ENCODE measurements at places on chromosomes 2 and 18.
A peak's percentile ranks its signal among the peaks of the same experiment; 100 is the strongest.

GRCh38 chr2:241678784-241679540 is 7.7 kb downstream of the DTYMK start:
- no peak for DNase-seq

- no peak for DNase-seq
Observed at GRCh38 chr2:165618806-165619205, 149.3 kb downstream of the CSRNP3 start.

DNA sequence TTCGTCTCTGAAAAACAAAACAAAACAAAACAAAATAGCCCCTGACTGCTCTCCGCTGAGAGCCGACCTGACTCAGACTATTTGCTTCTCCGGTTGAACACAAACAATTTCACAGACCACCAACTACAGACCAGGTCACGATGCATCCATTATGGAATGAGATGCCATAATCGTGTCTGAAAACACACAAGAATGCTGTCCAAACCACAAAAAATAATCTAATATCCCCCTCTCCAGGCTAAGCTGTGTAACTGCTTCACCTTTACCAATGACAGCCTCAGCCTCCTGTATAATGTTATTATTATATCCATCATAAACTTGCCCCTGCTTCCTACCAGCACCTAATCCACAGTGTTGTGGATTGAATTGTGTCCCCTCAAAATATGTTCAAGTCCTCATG is 114.7 kb downstream of the DNAH6 start:
- DNase-seq: peak; percentile 19

DNA sequence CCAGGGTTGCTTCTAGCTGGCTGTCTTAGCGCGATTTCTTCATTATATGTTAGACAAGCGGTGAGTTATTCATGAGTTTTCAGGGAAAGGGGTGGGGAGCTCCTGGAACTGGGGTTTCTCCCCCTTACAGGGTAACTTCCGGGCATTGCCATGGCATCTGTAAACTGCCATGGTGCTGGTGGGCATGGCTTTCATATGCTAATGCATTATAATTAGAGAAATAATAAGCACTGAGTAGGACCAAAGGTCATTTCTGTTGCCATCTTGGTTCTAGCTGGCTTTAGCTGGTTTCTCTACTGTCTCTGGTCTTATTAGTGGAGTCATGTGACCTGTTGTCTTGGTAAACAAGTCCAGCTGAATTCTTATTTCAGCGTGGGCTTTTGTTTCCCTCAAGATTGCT is 5.5 kb upstream of the SNTG2 start:
- DNase-seq: no peak

- DNase-seq: no peak
Observed at GRCh38 chr18:79787865-79788733, 9.6 kb upstream of the KCNG2 start.

DNA sequence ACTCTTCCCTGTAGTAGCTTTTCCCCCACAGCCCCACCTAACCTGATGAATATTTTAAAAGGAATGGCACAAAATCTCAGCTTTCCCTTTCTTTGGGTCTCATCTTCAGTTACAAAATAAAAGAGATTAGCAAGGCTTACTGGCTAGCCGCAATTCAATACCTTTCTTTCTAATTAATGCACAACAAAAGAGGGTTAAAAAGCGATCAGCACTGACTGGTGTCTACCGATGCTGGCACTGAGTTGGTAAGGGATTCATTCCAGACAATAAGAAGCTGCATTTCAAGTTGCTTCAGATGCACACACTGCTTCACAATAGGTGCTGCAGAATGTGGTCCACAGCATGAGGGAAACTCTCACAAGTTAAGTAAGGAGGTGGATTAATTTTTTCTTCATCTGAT is 41.9 kb downstream of the HDHD2 start:
- no peak for DNase-seq

DNA sequence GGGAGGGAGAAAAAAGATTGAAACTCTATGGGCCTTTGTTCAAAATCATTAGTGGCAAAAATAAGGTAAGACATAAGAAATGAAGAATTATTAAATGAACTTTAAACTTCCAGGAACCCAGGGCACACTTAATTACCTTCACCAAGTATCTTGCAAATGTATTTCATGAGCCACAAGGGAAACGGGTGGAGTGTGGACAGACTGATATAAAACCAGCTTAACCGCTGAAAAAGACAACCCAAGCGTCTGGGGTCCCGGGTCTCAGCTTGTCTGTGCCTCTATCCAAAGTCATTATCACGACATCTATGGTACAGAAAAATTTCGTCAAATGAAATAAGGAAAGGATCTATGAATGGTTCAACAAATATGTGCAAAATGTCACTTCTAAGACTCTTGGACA is 13.9 kb upstream of the MBOAT2 start:
- no peak for DNase-seq

DNA sequence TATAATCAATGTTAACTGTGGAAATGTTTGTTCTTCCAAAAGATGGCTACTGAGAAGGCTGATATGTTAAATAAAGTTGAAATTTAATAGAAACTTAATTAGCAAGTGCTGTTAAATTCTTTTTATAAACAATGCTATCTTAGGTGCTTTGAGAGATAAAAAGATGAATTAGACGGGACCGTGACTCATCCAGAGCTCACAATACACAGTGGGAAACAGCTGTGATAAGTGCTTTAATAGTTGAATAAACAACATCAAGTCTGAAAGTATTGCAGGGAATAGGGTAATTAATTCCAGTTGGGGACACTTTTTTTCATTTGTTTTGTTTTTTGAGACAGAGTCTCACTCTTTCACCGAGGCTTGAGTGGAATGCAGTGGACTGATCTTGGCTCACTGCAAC is 85.5 kb upstream of the DTNA start:
- DNase-seq: no peak

DNA sequence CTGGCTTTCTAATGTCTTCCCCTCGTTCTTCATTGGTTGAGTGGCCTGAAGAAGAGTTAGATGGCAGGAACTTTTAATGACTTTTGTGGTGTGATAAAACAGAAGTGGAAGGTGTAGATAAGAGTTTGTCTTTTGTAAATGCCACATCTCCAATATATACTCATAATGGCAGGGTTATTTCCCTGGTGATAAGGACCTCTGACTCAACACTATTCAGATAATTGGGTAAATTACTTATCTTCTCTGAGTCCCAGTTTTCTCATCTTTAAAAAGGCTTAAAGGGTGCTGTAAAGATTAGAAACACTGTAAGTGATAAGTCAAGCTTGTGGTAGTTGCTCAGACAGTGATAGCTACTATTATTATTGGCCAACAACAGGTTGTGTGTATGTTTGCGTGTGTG is 9.5 kb downstream of the KLHL14 start:
- no peak for DNase-seq

DNA sequence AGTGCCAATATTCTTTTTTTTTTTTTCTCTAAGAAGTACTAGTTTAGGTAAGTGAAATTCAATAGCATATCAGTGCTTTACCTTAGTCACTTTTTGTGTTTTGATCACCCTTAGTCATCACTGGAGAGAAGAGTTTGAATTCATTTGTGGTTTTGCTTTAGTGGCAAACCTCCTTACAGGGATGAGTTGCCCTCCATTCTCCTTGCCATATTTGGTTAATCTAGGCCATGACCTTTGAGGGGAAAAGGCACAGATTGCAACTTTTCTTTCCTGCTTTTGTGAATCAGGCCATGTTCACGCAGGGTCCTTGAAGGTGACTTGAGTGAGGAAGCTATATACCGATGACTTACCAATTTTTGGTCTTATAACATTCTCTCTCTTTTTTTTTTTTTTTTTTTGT is 34.4 kb downstream of the PLEKHA3 start:
- no peak for DNase-seq

DNA sequence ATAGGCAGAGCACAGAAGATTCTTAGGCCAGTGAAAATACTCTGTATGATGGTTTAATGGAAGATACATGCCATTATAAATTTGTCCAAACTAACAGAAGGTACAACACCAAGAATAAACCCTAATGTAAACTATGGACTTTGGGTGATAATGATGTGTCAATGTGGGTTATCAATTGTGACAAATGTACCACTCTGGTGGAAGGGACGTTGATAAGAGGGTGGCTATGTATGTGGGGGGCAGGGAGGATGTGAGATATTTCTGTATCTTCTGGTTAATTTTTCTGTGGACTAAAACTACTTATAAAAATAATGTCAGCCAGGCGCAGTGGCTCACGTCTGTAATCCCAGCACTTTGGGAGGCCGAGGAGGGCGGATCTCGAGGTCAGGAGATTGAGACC is 86.2 kb downstream of the HNRNPLL start:
- DNase-seq: no peak

GRCh38 chr18:27478459-27478858 is 293.4 kb upstream of the CHST9 start:
- no peak for DNase-seq

- no peak for DNase-seq
Observed at GRCh38 chr18:13487237-13487636, 239.1 kb downstream of the FAM210A start.

- DNase-seq: no peak
Observed at GRCh38 chr2:222670191-222671038, 1.0 kb upstream of the MOGAT1 start.

GRCh38 chr2:159379181-159379580 is 92.7 kb upstream of the WDSUB1 start:
- no peak for DNase-seq

DNA sequence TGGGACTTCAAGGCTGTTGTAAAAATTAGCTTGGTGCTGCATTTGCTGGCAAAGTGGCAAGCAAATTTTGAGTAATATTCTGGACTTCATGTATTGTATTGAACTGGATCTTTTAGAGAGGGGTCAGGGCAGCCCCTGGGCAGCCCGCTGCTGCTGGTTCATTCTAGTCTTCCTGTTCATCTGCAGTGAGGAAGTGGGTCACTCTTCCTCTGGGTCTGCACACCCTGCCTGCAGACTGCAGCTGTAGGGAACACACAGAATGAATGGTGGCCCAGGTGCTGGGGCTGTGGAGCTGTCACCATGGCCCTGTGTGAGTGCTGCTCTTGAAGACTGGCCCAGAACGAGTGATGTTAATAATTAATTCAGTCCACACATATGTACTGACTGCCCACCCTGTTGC is 9.4 kb downstream of the SH3RF3 start:
- no peak for DNase-seq

DNA sequence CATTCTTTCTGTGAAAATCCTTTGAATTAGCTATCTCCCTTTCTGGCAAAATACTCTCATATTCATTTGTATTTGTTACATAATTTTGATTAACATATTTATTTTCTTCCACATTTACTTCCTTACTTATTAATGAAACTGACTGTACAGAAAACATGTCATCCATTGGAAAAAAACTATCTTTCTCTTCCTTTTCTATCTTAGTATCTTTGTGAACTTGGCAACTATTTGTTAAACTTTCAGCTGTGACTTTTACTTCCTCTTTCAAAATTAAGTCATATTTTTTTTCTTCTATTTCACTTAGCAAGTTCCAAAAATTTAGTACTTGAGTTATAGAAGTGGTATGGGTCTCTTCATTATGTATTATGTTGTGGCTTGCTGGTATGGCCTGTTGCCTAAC is 2.6 kb downstream of the RAD51AP2 start:
- no peak for DNase-seq

GRCh38 chr2:12964904-12965539 is 248.3 kb downstream of the TRIB2 start:
- DNase-seq: no peak

DNA sequence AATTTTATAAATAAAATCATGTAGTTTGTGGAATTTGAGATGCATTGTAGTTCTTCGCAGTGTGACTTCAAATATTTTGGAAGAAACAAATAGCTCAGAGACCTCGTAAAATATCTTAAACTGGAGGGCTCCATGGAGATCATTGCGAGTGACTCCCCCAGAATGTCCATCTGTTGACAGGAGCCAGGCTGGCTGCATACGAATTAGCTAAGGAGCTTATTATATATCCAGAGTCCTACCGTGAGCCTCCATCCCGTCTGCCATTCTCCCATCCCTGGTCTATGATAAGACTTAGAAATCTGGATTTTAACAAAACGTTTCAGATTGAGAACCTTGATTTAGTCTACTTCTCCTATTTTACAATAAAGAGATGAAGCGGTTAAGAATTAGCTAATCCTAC is 80.2 kb downstream of the MSH2 start:
- DNase-seq: no peak

DNA sequence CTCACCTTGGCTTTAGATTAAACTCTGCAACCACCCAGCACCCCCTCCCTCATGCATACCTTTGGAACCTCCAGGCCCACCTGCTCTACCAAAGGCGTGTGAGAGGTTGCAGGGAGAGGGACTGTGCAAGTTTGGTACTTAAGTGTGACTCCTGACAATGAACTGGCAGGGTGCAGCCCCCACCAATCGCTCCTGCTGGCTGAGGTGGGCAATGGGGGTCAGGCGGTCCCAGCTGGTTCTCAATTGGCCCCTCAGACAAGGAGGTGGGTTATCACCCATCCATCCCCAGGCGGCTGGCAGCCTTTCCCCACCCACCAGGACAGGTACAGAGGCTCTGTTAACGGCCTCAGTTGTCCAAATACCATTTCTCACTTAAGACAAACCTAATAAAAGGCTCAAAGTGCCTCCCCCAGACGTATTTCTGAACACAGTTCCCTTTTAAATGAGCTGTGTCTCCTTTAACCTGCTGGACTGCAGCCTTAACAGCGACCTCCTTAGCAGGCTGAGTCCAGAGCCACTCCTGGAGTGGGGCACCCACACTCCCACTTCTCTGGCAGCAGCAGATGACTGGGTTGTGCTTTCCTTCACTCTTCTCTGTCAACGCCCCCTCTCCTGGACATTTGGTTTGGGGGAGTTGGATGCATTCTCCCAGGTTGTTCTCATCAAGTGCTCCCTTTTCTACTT is 169.2 kb upstream of the SMAD2 start:
- DNase-seq: no peak

DNA sequence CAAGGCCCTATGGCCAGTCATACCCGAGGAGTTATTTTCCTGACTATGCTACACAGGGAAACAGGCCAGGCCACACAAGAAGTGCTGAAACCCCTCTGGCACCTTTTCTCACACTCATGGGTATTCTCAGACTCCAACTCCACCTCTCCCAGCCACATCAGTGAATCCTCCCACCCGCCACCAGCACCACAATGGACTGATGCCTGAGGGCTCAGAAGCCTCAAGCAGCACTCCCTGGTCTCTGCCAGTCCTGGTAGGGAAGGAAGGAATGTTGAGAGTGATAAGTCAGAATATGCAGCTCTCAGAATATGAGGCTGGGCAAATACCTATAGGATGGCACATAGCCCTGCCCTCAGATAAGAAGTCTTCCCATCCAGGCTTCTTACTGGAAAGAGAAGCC is 391.1 kb downstream of the ALK start:
- DNase-seq: no peak

GRCh38 chr2:221724631-221725203 is 152.6 kb upstream of the EPHA4 start:
- DNase-seq: no peak
